T1000 (cell line): ENCODE measurements at places on chromosomes 3 and 15.

DNA sequence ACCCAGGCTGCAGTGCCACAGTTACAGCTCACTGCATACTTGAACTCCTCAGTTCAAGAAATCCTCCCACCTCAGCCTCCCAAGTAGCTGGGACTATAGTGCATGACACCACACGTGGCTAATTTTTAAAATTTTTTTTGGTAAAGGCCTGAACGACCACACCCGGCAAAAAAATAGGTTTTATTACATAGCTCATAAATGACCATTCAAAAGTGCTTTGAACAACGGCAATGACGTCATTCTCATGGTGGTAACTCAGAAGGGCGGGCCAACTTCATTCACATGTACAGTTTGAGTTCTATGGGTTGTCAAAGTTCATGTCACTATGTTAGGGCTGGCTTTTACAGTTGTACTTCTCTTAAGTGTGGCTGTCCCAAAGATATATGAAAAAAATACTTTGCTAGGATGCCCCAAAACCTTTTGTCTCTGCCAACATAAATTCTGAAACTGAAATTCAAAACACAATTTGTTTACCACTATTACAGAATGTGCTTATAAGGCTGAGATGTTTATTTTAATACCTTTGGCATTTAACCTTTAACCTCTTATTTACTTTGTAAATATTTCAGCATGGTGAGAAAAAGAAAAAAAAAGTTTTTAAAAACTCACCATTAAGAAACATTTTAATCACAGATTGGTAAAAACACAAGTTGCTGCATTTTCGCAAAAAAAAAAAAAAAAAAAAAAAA, 6.2 kb downstream of the MYO1E start:
- no peak for DNase-seq

GRCh38 chr15:82843566-82843965, 34.1 kb downstream of the WHAMM start:
- DNase-seq, result no peak

- DNase-seq, result no peak
These were observed 22.5 kb upstream of the PPIB start for GRCh38 chr15:64185146-64185911.

DNA sequence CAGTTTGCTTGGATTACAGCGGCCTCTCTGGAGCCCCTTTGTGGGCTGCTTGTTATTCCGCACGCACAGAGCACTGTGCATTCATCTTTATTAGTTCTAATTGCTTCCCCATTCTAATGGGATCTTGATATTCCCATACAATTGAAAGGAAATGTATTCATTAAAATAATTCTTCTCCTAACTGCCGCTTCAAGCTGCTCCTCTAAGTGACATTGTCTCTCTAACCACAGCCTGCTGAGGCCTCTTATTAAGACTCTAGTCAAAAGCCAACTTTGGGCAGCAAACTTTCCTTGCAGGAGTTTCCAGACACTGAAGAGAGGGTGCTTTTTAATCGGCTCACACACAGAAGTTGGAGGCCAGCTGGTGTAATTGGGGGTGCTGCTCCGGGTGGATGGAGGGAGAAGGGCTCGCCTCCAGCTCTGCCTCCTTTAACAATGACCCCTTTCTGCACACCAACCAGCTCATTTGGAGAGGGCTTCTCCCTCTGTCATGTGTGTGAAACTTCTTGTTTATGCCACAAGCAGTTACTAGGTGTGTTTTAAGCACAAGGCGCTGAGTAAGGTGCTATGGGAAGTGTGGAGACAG, 5.6 kb upstream of the MAGEF1 start:
- no peak for DNase-seq

- DNase-seq, result no peak
These were observed 11.4 kb upstream of the RAB8B start for GRCh38 chr15:63178034-63178433.

GRCh38 chr3:21641959-21642358, 109.1 kb downstream of the ZNF385D start:
- no peak for DNase-seq

DNA sequence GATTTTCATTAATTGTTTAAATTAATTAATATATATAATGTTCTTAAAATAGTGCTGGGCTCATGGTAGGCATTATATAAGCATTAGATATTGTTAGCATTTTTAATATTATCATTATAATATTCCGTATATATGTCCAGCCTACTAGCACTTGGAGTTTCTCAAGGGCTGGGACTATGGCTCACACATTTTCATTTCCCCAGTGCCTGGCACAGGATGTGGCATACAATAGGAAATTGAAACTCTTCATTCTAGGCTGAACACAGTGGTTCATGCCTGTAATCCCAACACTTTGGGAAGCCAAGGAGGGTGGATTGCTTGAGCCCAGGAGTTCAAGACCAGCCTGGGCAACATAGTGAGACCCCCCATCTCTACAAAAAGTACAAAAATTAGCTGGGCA, 170.4 kb downstream of the RSL24D1 start:
- no peak for DNase-seq

DNA sequence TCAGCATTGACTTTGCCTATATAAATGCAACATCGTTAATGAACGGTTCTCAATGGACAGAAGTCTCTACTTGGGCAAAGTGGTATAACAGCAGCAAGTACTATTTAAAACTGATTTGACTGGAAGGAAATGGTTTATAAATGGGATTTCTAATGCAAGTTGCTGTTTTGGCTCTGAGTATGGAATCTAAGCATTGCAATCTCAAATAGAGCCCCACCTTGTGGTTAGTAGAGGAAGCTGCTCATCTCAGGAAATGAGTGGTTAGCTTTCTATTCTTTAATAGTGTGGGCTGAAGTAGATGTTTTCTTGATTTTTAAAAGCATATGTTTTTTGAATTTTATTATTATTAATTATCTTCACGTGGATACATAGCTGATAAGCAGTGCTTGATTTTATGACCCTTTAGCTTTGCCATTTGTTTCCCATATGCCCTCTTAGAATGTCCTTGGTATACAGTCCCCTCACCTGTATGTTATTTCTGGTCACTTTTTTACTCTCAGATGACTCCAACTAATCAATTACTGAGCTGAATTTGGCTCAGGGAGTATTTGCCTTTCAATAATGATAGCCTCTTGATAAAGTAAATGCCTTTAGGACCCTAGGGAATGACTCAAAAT, 67.1 kb downstream of the OXSM start:
- DNase-seq, result no peak

DNA sequence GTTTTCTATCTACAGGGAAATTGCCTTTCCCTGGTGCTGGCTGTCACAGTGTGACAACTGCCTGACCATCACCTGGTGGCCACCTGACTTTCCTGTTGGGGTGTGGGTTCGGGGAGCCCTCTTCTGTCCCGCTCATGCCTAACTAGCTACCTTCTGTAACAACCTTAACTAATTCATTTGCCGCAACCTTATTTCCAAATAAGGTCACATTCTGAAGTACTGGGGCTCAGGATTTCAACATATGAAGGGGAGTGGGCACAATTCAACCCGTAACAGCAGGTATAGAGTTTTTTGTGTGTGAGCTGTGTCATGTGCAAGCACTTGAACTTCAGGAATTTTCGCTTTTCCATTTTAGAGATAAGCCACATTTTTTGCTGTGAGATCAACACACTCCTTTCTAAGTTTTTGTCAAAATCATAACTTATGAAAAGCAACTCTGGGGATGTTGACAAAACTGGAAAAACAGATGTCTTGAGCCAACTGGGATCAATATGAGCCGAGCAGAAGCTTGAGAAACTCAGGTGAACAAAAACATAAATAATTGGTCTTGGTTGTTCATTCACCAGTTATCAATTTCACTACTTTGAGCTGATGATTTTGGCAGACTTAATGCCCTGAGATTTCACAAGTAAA, 242.0 kb upstream of the RGMA start:
- no peak for DNase-seq

DNA sequence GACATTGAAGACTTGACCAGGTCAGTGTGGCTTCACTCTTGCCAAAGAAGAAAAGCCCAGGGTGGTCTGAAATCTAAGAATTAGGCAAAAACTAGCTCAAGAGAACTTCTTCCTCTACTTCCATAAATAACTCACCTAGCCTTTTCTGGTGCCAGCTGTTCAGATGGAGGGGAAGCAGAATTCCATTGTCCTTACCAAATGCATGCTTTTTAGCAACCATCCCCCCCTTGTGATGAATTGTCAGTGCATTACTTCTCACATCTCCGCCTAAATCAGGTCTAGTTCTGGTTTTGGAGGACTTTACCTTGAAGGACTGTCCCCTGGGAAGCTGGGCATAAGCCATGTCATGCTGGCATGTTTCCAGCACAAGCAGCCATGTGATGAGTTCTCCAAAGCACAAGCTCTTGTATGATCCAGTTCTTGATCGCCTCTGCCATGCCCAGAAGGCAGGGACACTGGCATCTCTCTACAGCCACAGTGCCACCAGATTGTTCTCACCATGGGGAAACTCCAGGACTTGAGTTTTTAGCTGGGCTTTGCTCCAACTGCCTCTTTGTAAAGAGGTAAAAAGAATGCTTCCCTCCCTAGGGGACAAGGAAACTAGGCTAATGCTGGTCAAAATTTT, 96.4 kb upstream of the IL12A start:
- no peak for DNase-seq

GRCh38 chr3:126816298-126816697, 112.3 kb downstream of the CHCHD6 start:
- no peak for DNase-seq

- no peak for DNase-seq
These were observed 37.6 kb upstream of the EPHB3 start for GRCh38 chr3:184523825-184524615.

GRCh38 chr3:57974796-57975388, 33.3 kb upstream of the FLNB start:
- peak; percentile 72 for DNase-seq

GRCh38 chr15:47988564-47988963, 132.2 kb upstream of the SLC24A5 start:
- no peak for DNase-seq

DNA sequence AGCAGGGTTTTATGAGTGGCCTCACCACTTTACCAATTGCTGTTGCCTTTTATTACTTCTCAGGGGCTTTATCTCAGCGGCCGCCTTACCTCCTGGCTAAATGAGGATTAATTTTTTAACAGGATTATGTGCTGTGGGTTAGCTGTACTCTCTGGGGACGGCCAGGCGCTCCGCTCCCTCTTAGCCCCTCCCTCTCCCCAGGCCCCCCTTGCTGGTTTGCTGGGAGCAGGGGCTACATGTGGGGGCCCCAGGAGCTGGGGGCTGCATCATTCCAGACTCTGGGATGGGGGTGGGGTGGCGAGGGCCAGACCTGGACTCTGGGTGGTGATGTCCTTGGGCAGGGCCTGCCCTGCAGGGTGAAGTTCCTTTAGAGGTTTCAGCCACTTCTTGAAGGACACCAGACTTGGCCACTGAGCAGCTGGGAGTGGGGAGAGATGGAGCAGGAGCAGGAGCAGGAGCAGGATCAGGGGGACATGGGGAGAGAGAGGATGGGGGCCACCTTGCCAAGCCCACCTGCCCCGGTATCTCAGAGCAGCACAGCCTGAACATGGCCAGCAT, 196.1 kb downstream of the GOLGA6L6 start:
- no peak for DNase-seq
